ENCODE measurements at places on chromosomes 5 and 9.

GRCh38 chr5:99949361-99949760 lies 585.8 kb upstream of the FAM174A start:
- DNase-seq, result no peak

DNA sequence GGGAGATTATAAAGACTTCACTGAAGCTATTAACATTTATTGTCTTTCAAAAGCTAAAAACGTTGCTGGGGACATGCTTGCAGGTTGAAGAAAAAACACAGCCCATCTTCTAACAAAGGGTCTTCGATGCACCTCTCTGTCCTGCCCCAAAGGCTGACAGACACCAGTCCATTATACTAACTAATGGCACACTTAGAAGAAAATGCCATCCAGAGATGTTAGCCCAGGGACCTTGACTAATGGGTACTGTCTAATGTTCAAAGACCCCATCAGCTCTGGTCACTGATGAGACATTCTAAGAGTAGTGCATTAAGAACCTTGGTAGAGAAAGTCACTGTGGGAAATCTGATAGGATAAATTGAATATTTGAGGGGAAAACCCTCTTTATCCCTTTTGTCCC lies 124.9 kb downstream of the EBF1 start:
- DNase-seq, result no peak

- no peak for DNase-seq
These were observed 2.3 kb downstream of the CLTA start for GRCh38 chr9:36193023-36193422.

GRCh38 chr5:143386725-143387124 lies 16.8 kb downstream of the NR3C1 start:
- DNase-seq, result no peak

- DNase-seq, result no peak
These were observed 9.6 kb upstream of the MSH3 start for GRCh38 chr5:80644900-80645299.

GRCh38 chr5:150147670-150148069 lies 8.0 kb downstream of the PDGFRB start:
- DNase-seq, result no peak

DNA sequence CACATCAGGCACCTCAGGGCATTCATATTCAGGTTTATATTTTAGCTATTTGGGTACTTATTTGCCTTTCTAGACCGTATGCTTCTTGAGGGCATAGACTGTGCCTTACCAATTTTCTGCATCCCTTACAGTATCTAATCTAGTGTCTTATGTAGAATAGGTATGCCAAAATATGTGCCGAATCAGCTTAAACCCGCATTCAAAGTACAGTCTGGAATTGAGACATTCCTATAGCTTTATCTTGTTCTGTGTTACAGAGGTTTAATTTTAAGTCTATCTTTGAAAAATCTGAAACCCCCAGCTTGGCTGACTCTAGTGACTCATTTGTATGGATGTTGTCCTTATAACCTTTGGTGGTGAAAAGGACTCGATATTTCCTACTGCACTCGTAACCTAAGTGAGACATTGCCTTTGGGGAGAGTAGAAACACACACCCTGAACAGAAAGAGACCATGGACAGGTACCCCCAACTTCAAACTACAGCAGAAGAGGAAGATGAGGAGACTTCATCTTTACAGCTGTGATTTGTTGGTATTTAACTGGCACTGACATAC lies 27.0 kb upstream of the TMOD1 start:
- DNase-seq, result no peak

DNA sequence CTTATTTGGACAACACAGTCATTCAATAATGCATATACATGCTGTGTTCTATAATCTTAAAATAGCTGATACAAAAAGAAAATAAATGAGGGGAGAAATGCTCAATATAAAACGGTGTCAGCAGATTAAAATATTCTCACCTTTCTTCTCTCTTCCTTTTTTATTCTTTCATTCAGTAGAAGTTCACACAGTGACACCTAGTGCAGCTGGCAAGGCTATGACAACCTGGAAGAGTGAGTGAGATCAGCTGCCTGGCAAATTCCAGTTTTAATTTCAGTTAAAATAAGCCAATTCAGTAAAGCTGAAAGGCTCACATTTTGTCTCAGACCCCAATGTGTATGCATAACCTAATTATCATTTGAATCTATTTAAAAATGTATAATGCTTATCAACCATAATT lies 150.3 kb downstream of the RASEF start:
- no peak for DNase-seq

- peak; percentile 78 for DNase-seq
These were observed 18.2 kb downstream of the S100Z start for GRCh38 chr5:76867827-76868693.

DNA sequence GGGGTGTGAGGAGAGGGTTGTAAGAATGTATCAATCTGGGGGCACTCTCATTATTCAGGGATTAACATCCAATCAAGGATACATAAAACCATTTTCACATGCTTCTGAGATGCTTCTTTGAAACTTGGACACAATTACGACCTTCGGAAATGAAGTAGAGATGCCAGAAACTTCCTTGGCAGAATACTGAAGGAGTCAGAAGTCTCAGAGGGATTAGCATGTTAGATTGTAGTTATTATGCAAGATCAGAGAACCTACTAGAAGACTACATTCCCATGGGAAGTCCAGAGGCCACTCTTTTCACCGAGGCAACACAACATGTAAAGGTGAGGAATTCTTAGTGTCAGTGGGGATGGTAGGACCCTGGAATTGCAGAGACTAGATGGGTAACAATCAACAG lies 5.1 kb upstream of the SLC22A4 start:
- no peak for DNase-seq

GRCh38 chr9:138117836-138118235 lies 240.3 kb downstream of the CACNA1B start:
- DNase-seq, result peak; percentile 9

- no peak for DNase-seq
These were observed 22.8 kb downstream of the RAB14 start for GRCh38 chr9:121178676-121179372.

- no peak for DNase-seq
These were observed 101.2 kb downstream of the PARP8 start for GRCh38 chr5:50767588-50767987.

DNA sequence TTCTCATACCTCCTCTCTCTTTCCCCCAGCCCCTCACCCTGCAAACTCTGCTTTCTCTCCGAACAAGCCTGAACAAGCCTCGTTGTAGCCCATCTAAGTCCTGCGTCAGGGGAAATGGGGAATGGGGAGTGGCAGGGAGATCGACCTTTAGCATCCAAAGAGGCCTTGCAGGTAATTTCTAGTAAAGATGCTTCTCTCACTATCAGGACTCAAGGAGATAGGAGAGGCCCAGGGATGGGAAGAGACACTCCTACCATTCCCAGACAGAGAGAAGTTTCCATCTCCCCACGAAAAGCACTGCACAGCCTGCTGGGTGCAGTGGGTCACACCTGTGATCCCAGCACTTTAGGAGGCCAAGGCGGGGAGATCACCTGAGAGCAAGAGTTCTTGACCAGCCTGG lies 44.4 kb upstream of the CTNNA1 start:
- DNase-seq, result no peak

DNA sequence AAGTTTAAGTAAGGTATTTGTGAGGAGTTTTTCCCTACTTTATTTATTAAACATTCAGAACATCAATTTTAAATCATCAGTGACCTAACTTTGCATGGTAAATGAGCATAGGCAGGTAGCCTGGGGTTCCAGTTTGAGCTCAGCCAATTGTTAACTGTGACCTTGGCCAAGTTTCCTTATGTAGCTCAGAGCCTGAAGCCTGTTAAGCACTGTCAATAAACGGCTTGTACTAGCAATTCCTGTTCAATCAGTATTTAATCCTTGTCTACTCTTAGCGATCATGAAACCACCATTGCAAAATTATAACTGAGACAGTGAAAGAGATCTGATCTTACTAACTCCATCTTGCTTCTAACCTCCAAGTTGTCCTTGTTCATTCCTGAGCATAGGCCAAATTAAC lies 4.7 kb upstream of the SOWAHA start:
- DNase-seq, result no peak

DNA sequence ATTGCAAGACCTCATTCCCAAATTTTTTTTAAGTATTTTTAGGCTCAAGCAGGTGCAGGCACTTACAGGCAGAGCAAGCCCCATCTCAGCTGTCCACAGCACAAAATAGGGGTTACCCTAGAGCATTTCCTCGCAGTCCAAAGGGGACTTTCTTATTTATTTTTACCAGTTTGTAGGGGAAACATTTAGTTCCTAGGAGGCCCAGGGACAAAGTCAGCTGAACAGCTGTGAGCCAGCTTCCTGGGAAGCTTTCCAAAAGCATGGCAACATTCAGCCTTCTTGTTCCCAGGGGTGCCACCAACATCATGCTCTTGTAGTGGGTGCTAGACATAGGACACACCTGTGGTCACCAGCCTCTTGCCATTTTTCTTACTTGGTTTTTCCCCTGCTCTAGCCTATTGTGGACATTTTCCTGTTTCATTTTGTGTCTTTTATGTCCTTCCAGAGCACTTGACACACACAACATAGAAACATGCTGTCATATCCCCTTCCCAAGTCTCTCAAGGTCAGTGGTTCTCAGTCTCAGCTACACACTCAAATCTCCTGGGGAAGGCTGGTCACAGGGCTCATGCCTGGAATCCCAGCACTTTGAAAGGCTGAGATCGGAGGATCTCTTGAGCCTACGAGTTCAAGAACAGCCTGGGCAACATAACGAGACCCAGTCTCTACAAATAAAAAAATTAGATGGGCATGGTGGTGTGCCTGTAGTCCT lies 38.2 kb downstream of the HAVCR1 start:
- no peak for DNase-seq

GRCh38 chr9:114007991-114008666 lies 70.0 kb downstream of the AMBP start:
- peak; percentile 34 for DNase-seq

GRCh38 chr9:129254566-129255287 lies 76.7 kb upstream of the IER5L start:
- no peak for DNase-seq

DNA sequence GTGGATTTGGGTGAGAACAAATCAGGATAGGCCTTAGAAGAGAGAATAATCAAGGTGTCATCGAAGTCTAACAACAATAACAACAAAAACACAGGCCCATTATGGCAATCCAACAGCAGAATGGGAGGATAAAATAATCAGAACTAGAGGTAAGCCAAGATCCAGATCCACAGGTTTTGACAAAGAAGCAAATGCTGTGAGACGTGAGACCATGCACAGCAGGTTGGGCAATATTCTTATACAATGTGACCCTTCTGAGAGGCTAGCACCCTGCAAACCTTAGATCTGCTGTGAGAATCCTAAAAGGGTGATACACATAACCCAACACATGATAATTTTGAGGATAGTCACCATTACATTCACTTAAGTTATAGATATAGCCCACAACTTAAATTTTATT lies 352.9 kb downstream of the CDH10 start:
- DNase-seq, result no peak

- DNase-seq, result no peak
These were observed 158.5 kb downstream of the TRPM3 start for GRCh38 chr9:70962761-70963440.

- no peak for DNase-seq
These were observed 514.7 kb downstream of the MAT2B start for GRCh38 chr5:164020116-164020515.

- no peak for DNase-seq
These were observed 11.4 kb upstream of the C1QTNF3 start for GRCh38 chr5:34054400-34054729.

- DNase-seq, result peak; percentile 74
These were observed 183.9 kb downstream of the C9orf50 start for GRCh38 chr9:129436751-129437625.

GRCh38 chr9:13163287-13163686 lies 116.2 kb downstream of the MPDZ start:
- no peak for DNase-seq

- no peak for DNase-seq
These were observed 3.2 kb upstream of the SET start for GRCh38 chr9:128685636-128686489.

DNA sequence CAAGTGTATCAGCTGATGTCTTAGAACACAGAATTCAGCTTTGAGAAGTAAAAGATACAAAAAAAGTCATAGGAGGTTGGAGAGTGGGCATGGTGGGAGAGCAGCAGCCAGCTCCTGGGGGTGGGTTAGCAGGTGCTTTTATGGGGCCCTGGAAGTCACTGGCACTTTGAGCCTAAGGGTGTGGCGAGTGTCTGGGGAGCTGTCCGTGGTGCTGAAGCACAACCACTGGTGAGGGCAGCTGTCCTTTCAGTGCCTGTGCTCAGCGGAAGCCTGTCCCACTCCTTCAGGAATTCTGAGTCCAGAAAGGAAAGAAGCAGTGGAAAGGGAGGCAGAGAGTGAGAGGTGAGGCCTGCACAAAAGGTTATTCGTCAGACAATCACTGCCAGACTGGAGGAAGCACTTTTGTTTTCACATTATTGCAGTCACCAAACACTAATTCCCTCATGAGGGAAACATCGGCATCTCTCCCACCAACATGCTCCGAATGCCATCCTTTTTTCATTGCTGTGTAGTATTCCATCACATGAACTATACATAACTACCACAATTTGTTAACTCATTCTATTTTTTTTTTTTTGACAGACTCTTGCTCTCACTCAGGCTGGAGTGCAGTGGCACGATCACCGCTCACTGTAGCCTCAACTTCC lies 59.4 kb upstream of the RAPGEF1 start:
- peak; percentile 66 for DNase-seq

DNA sequence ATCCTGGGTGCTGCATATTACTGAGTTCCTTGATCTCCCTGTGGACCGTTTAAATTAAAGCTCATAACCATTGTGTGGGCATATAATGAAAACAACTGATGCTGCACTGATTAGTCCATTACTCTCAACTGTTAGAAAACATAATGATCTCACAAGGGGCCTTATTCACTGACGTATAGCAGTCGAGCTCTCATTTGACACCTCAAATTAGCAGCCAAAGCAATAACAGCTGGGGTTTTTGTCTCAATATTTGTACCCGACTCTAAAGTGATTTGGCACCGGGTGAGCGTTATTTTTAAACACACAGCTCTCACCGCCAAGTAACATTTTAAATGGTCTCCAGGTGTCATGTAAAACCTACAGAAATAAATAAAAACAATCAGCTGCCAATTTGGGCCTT lies 252.2 kb upstream of the PANK3 start:
- no peak for DNase-seq

DNA sequence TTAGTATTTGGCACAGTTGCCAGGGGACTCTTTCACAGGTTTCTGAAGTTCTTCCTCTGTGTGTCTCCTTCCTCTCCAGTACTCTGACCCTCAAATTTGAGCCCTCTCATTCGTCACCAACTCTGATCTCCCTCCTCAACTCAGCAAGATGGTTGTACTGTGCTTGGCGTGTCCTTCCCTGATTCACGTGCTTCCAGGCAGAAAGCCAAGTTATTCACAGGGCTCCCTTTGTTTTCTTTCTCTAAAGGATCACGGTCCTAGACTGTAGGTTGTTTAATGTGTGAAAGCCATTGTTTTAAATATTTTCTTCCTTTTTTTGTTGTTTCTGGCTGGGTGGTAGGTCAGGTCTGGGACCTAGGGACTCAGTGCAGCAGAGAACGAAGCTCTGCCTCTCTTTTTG lies 142.9 kb downstream of the DMAC1 start:
- DNase-seq, result no peak

- DNase-seq, result no peak
These were observed 422.9 kb downstream of the DTWD2 start for GRCh38 chr5:118565335-118565971.

GRCh38 chr9:523444-523843 lies 308.8 kb downstream of the DOCK8 start:
- DNase-seq, result no peak
